Stimulated activated naive CD8-positive, alpha-beta T cell treated with anti-CD3 and anti-CD28 coated beads, Interleukin-15, amount 100 ng/mL, for 72 hours (primary cell): ENCODE measurements at places on chromosomes 2 and 18.

- DNase-seq = no peak
These were observed 492.8 kb upstream of the FSIP2 start for GRCh38 chr2:185245806-185246205.

DNA sequence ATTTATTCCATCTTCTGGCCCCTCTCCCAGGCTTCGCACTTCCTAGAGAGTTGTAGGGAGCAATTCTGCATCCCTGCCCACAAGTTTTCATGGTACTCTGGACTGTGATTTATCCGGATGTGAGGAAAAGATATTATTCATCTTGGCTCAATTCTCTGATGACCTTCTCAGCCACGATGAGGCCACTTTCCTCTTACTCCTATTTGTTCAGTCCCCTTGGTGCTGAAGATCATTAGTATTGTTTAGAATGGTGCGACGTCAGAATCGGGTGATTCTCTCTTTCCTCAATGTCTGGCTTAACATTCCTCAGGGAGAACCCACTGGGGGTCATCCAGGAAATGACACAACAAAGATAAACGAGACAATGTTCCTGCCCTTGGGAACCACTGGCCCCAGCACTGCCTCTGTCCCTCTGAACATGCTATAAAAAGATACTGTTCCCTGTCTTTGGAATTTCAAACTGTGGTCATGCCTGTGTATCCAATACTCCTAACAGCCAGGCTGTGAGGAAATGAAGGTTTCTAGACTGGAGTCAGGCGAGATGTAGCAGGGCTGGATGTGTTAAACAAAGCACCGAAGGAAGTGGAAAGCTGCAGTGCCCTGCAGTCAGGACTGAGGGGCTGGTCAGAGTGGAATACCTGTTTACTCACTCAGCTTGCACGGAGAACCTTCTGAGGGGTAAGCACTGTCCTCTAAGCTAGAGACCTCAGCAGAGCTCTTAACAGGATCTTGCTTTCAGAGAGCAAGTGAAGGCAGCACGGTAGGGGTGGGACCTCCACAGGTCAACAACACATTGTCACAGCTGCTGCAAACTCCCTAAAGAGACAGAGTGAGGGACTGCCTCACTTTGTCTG, 12.9 kb upstream of the GLI2 start:
- no peak for DNase-seq

GRCh38 chr18:56919190-56919589, 227.7 kb upstream of the BOD1L2 start:
- no peak for DNase-seq

GRCh38 chr2:84815146-84815545, 65.7 kb downstream of the TRABD2A start:
- DNase-seq = no peak

DNA sequence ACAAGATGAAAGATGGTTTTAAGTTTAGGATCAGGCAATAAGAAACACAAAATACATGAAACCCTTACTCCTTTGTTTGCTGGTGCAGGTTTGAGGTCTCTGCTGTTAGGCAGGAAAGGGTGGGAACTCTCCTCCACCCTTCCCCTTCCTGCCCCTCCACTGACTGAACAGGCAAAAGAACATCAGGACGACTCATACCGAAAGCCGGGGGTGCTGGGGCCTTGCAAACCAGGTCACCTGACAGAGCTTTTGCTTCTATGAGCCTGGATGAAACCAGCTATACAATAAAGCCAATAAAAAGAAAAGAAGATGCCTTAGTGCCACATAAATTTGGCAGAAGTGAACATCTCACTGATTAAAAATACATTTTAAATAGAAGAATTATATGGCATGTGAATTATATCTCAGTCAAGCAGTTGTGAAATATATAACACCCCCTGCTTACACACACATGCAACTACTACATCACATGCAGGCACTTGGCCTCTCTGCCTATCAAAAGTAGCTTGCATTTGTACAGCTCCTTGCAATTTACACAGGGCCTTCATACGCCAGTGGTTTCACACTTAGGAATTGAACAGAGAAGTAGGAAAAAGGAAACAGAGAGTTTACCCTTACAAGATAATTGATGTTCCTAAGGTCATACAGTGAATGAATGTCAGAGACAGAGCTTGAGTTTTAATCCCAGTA, 215.1 kb upstream of the TRIB2 start:
- DNase-seq = peak; percentile 53

DNA sequence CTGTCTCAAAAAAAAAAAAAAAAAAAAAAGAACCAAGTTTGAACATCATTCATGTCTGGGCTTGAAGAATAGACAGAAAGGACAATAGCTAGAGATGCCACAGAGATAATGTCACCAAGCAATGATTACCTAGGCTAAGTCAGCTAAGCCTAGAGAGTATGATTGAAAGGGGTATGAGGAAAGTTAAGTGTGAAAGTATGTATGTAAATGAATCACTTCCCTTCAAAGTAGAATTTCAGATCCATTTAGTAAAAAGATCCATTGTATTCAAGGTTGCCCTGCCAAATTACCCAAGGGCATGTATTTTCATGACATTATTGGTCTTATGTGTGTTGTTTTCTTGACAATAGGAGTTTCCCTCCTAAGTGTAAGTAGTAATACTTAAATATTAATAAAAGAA, 34.1 kb upstream of the SLC39A10 start:
- no peak for DNase-seq

- no peak for DNase-seq
These were observed 41.0 kb downstream of the KIDINS220 start for GRCh38 chr2:8796315-8796848.

- DNase-seq = no peak
These were observed 121.9 kb upstream of the HAAO start for GRCh38 chr2:42914314-42914713.

GRCh38 chr2:164910101-164910899, 45.0 kb downstream of the SLC38A11 start:
- DNase-seq = no peak

- DNase-seq = no peak
These were observed 284.4 kb downstream of the SOX11 start for GRCh38 chr2:5976531-5977065.

DNA sequence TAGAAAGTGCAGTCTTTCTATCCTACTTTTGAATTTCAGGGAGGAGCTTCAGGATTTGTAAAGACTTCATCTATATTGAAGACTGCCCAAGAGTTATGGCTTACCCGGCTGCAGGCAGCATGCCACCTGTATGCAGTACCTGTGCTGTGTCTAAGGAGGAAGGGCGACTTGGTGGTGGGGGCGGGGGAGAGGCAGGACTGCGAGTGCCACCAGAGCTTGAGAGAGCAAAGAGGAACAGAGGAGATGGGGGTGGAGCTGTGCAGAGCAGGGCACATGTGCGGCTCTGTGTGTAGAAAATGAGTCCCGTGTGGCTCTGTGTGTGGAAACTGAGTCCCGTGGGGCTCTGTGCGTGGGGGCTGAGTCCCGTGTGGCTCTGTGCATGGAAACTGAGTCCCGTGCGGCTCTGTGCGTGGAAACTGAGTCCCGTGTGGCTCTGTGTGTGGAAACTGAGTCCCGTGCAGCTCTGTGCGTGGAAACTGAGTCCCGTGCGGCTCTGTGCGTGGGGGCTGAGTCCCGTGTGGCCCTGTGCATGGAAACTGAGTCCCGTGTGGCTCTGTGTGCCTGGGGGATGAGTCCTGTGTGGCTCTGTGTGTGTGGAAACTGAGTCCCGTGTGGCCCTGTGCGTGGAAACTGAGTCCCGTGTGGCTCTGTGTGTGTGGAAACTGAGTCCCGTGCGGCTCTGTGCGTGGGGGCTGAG, 43.2 kb downstream of the LDLRAD4 start:
- DNase-seq = no peak

DNA sequence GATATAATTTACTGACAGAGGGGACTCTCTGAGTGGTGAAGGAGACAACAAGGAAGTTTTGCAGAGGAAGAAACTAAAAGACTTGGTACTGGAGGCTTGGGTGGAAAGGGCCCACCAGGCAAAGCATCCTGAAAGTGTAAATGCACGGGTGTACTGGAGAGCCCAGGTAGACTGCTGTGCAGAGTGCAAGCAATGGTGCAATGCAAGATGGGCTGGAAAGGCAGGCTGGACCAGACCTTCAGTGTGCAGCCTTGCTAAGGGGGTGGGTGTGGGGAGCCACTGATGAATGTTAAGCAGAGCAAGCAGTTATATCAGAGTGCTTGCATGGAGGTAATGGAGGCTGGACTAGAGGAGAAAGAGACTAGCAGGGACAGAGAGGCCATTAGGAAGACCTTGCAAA, 10.7 kb downstream of the C2orf74 start:
- no peak for DNase-seq

DNA sequence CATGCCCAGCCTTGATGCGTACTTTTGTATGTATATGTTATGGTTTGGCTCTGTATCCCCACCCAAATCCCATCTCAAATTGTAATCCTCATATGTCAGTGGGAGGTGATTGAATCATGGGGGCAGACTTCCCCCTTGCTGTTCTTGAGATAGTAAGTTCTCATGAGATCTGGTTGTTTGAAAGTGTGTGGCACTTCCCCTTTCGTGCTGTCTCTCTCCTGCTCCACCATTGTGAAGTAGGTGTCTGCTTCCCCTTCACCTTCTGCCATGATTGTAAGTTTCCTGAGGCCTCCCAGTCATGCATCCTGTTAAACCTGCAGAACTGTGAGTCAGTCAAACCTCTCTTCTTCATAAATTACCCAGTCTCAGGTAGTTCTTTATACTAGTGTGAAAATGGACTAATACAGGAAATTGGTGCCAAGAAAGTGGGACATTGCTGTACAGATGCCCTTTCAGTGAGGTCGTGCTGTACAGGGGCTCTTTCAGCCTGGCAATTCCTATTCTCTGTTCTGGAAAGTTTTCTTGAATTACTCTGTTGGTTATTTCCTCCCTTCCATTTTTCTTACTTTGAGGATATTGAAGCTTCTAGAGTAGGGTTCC, 38.2 kb downstream of the KCMF1 start:
- no peak for DNase-seq

DNA sequence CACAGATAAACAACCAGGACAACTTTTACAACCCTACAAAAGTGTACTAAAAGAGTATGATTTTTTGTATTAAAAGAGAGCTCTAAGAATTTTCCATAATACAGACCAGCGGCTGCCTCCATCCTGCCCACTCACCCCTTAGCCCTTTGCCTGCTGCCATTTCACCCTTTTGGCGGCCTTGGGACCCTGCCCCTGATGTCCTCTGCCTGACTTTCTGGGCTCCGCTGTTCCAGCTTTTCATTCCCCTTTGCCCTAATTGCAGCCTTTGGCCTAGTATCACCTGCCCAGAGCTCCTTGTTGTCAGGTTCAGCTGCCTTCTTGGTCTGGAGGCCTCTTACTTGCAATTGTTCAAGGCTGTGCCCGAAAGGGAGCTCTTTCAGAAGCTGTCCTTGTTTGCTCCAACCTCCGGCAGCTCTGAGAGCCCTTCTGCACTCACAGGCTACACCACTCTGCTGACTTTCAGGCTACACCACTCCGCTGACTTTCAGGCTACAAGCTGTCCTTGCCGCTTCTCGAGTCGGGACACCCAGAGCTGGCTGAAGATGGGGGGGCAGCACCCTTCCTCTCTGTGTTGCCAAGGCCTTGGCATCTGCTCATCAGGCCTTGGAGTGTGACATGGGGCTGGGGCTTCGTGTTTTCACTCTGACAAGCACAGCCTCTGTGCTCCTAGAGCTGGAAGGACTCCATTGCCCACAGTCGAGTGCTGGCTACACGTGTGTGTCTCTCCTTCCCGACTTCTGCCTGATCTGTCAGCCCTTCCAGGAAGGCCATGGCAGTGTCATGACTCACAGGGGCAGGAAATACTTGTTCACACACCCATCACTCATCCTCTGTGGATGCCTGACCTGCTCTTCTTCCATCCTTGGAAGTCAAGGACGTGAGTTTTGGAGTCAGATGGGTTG, 43.1 kb upstream of the HDAC4 start:
- DNase-seq = no peak

- no peak for DNase-seq
These were observed 137.5 kb upstream of the OTOS start for GRCh38 chr2:240277807-240278522.

GRCh38 chr2:204026294-204026693, 89.7 kb downstream of the ICOS start:
- no peak for DNase-seq

DNA sequence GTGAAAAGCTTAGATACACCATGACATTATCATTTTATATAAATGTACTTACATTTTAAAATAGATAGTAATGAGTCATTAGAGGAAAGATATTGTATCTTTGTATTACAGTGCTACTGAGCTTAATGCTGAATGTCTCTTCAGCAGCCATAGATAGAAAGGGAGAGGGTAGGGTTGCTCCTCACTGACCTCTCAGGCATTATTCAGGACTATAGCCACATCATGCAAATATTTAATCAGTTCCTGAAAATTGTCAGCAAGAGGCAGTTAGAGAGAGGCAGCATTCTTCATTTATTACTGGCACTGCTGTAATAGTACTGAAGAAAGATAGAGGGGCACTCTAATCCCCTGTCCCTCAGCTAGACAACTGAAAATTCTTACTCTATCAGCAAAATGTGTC, 242.0 kb upstream of the TANK start:
- DNase-seq = no peak

GRCh38 chr2:235779444-235779896, 285.6 kb downstream of the AGAP1 start:
- DNase-seq = peak; percentile 52

DNA sequence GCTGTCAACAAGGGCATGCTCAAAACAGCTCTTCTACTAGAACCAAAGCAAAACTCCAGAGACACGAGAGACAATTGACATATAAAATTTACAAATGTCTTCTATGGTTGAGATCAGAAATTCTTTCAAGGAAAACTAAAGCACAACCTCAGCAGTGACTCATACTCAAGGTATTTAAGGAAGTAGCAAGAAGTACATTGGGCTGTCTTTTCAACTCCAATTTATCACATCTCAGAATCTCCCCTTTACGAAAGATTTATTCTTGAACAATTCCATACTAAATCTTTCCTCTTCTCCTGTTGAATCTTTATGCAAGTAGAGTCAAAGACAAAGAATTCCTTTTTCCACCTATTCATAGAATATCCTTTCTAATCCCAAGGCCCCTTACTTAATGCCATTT, 324.0 kb downstream of the IRS1 start:
- no peak for DNase-seq
